ENCODE measurements at places on chromosomes 16 and 17.

DNA sequence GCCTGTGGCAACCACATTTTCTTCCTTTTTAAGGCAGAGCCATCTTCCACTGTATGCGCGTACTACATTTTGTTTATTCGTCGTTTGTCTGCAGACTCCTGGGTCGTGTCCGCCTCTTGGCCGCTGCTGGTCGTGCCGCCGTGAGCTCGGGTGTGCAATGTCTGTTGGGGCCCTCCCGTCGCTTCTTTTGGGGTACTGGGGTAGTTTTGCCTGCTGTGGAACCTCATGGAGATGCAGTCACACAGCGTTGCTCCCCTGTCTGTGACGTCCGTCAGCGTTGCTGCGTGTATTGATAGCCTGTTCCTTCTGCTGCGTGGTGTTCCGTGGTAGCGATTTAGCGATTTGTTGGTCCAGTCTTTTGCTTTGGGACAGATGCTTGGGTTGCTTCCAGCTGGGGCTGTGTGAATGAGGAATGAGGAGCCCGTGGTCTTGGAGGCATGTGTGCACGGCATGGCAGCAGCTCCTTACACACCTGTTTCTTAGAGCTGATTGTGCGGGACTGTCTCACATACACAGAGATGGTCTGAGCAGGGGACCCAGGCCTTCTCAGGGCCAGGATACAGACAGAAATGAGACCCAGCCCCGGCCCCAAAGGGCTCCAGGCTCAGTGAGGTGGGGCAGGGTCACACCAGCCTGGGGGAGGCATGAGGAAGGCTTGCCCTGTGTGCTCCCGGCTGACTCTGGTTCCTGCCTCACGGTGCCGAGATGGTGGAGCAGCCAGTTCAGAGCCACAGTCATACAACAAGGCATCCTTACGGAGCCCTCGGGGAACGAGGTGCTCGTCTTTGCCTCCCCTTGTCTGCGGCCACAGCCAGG, 78.4 kb upstream of the GSE1 start:
- DNase-seq = no peak

- DNase-seq = no peak
Observed at GRCh38 chr17:41448506-41448905, 7.7 kb upstream of the KRT38 start.

DNA sequence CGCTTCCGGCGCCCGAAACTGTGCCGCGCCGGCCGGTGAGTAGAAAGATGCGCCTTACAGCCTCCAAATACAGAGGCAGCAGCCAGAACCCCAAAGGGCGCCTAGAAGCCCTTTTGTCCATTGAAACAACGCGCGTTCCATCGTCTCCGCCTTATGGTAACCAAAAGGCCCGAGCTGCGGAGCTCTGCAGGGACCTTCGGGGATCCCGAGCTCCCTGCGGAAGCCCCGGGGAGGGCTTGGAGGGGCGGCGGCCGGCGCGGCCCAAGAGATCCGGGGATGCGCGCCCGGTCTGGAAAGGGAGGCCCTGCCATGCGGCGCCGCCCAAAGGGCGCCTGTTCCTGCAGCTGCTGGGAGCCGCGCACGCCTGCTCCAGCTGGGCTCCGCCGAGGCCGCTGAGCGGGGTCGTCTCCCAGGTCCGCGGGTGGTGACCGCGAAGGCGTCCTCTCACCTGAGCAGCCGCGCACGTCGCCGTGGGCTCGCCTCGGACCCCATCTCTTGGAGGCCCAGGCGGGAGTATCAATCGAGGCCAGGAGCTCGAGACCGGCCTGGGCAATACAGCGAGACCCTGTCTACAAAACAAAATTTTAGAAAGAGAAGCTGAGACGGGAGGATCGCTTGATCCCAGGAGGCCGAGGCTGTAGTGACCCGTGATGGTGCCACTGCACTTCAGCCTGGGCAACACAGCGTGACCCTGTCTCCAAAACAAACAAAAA, 742 bp upstream of the FBXO31 start:
- no peak for DNase-seq

DNA sequence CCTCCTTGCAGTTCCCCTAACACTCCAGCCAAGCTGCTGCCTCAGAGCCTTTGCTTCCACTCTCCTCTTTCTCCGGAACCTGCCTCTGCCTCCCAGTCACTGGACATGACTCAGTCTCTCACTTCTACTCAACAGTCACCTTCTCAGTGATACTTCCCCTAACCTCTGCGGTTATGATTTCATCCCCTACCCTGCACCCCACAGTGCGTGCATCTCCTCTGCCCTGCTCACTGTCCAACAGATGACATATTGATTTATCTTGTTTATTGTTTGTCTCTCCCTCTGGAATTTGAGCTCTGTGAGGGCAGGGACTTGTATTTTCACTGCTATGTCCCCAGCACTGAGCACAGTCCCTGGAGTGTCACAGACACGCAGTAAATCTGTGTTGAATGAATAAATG, 100.7 kb downstream of the CYLD start:
- no peak for DNase-seq

GRCh38 chr16:85166699-85167588, 54.7 kb upstream of the CIBAR2 start:
- no peak for DNase-seq

- no peak for DNase-seq
Observed at GRCh38 chr17:70276906-70277305, 107.6 kb downstream of the KCNJ2 start.

GRCh38 chr17:68640242-68640989, 39.2 kb upstream of the FAM20A start:
- DNase-seq = no peak

- no peak for DNase-seq
Observed at GRCh38 chr16:81713295-81713772, 65.8 kb upstream of the PLCG2 start.

DNA sequence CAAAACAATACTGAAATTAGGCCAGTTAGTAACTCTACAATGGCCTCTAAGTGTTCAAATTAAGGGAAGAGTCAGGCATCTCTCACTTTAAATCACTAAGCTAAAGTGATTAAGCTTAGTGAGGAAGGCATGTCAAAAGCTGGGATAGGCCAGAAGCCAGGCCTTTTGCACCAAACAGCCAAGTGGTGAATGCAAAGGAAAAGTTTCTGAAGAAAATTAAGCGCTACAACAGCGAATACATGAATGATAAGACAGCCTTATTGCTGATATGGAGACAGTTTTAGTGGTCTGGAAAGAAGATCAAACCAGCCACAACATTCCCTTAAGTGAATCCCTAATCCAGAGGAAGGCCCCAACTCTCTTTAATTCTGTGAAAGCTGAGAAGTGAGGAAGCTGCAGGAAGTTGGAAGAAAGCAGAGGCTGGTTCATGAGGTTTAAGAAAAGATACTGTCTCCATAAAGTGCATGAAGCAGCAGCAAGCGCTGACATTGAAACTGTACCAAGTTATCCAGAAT, 12.1 kb downstream of the RFWD3 start:
- no peak for DNase-seq

DNA sequence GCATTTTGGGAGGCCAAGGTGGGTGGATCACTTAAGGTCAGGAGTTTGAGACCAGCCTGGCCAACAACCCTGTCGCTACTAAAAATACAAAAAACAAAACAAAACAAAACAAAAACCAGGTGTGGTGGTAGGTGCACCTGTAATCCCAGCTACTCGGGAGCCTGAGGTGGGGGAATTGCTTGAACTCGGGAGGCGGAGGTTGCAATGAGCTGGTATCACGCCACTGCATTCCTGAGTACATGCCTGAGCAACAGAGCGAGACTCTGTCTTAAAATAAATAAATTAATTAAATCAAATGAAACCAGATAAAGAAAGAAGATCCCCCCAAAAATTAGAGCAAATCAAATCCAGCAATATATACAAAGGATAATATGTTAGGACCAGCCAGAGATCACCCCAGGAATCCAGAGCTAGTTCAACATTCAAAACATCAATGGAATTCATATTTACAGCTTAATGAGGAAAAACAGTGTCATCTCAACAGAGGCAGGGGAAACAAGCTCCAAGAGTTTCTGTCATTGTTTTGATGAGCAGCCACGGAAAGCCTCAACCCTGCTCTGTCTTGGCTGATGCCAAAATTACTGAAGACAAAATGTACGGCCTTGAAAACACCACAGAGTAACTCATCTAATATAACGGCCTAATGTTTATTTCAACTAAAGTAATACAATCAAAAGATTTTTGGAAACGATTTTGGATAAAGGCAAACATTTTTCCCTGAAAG, 3.7 kb downstream of the PEMT start:
- DNase-seq = no peak

DNA sequence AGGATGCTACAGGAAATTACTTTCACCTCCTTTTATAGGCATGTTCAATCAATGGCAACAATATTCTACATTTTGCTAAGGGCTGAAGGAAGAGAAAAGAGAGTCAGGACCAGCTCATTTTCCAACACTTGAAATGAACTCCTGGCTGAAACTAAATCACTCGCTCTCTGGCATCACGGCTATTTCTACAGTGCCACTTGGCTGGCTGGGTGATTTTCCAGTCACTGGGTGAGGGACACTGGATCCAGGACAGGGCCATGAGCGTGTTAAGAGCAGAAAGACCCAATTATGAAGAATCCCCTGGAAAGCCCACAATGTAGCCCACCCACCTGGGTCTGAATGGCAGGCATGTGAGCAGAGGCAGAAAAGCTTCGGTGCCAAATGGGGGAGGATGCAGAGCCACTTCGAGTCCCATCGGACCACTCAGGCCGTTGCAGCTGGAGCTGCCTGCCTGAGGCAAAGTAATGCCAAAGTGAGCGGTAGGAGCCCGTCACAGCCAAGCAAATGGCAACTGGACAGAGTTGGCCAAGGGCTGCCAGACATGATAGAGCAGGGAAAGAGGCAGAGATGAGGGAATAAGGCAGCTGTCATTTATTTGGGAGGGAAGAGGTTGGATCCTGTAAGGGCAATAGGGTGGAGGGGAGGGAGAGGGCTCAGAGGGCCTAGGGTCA, 246.2 kb downstream of the STX8 start:
- no peak for DNase-seq

DNA sequence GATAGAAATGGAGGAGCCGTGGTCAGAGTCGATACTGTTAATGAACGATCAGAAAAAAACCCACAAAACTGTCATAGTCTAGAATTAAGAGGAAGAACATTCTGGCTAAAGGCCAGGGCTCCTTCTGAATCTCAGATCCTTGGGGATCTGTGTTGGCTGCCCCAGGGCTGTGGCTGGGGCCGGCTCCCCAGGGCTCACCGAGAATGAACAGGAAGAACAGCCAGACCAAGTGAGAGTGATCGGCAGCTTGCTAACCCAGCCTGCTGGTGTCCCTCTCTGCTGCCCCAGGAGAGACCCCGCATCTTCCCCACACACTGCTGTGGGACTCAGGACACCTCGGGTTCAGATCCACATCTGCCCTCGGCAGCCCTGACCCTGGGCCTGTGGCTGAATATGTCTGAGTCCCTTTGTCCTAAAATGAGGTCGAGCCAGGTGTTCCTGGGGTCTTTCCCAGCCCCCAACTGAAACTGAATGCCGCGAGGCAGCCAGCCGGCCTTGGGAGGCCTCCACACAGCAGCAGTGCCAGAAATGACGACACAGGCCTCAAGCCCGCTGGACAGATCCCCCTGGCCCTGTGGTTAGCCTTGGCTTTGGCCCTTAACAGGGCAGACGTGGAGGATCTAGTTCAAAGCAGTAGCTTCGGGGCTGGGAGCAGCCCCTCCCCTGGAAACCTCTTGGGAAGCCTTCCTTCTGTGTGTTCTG, 23.9 kb upstream of the CLEC18A start:
- DNase-seq = no peak

DNA sequence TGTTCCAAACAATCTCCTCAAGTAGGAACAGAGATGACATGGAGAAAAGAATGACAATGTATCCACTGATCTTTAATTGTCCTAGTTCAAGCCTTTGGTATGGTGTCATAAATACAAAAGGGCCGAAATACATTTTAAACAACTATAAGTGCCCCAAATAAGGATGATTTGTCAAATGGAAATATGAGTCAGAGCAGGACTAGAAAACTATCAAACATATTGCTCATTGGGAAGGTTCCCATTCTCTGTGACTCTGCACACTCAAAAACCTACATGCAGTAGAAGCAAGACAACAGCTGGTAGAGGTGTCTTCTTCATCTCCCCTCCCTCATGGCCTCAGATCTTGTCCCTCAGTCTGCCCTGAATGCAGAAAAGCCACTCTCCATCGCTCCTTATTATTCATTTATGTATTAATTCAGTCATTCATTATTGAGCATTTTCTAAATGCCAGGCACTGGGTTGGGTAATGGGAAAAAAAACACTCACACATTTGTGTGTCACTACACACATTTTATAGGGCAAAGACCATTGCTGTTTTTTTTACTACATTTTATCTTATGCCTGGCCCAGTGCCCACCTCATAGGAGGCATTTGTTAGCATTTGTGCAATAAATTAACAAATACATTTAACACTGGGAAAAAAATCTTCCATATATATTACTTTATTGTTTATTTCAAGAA, 10.1 kb downstream of the CA10 start:
- DNase-seq = no peak

DNA sequence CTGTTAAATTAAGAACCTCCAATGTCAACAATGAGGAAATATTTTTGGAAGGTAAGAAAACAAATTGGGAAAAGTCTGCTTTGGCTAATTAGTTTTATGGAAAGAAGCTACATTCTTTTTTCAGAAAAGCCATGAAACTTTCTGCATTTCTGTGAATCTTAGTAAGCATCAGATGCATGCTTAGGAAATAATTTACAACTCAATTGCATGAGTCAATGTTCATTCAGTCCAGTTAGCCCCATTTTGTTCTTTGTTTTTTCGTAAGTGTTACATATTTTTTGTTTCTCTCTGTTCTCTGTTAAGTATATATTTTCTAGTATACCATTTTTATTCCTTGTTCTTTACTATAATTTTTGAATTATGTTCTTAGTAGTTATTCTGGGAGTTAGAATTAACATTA, 195.2 kb upstream of the KIF2B start:
- DNase-seq = no peak

- no peak for DNase-seq
Observed at GRCh38 chr16:11389631-11390565, 44.6 kb downstream of the RMI2 start.

GRCh38 chr17:7646457-7646856, 4.3 kb upstream of the ATP1B2 start:
- DNase-seq = no peak

- no peak for DNase-seq
Observed at GRCh38 chr16:66097751-66098150, 268.7 kb upstream of the CDH5 start.

GRCh38 chr16:64242492-64242891, 879.4 kb downstream of the CDH11 start:
- no peak for DNase-seq

Data from stimulated activated CD8-positive, alpha-beta memory T cell treated with anti-CD3 and anti-CD28 coated beads, Interleukin-15, amount 100 ng/mL, for 4 hours (primary cell).